Gastrocnemius medialis (tissue), 4 donors: ENCODE measurements at places on chromosomes 1 and 21. TPM values are rescaled to one million over a fixed set of nuclear protein-coding genes. Genes with fewer than 3 reads are reported as not detected.

DNA sequence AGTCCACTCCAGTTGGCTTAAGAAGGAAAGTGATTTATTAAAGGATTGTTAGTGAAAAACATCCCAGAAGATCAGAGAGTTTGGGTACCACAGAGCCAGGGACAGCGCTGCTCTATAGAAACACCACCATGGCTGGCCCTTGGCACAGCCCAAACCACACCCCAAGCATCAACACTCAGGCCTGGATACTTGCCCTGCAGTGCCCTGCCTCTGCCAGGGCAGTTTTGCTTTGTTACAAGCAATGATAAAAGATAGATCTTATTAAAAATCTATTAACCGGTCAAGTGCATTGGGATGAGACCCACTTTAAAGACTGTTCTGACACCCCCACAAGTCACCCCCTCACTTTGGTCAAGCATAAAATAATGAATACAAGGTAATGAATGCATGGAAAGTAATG, 56.6 kb downstream of the KIF21B start:
- H3K4me3 ChIP-seq = no peak overlapping the region
- no peak for DNase-seq
- H3K27ac ChIP-seq = no peak overlapping the region
- peaks cover 1% of the 10 kb centered on the region for H3K4me1 ChIP-seq
- no peaks in the 10 kb centered on the region for H3K36me3 ChIP-seq

- DNase-seq = no peak
- no peak overlapping the region for H3K27ac ChIP-seq
- no peak overlapping the region for H3K4me3 ChIP-seq
- peaks cover 5% of the 10 kb centered on the region for H3K4me1 ChIP-seq
- H3K36me3 ChIP-seq = no peaks in the 10 kb centered on the region
These were observed 973 bp downstream of the FMOD start for GRCh38 chr1:203349773-203350524.

AGO3 gene
- 13.2 TPM for total RNA-seq

DNA sequence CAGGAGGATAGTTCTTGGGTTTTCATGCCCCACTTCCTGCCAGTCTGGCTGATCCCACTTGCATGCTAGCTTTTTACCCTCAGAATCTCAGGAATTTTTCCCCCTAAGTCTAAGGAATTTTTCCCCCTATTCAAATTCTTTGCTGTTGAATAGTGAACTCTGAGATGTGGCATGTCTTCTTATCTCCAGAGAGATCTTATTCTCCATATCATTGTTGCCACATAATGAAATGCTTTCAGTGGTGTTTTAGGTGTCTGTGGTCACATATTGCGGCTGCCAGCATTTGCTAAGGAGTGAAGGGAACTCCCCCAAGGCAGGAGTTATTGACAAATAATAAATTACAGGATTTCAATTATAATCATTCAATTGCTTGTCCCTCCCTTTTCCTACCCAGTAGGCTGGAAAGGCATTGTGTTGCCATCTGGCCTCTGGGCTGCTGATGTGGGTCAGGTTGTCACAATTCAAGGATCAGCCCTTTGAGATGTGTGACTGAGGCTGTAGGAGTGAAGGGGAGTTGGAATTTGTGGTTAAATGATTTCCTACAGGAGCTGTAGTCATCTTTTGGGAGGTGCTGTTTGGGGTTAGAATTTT, 3.9 kb upstream of the FLG start:
- H3K27ac ChIP-seq = no peak overlapping the region
- DNase-seq = no peak
- H3K27me3 ChIP-seq = no peaks in the 10 kb centered on the region
- H3K4me1 ChIP-seq = no peaks in the 10 kb centered on the region
- H3K36me3 ChIP-seq = no peaks in the 10 kb centered on the region
